ENCODE measurements at places on chromosomes 16 and 17.

DNA sequence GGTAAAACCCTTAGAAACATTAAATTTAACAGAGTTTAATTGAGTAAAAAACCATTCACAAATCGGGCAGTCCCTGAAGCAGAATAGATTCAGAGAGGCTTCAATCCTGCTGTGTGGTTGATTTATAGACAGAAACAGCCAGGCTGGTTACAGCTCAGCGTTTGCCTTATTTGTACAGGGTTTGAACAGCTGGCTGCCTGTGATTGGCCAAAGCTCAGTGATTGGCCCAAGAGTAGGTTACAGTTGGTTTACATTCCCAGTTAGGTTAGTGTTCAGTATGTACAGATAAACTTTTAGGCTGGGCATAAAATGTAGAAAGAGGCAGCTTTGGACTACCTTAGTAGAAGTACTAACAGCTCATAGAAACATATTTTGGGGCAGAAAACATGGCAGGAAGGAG lies 210.4 kb upstream of the ELAC2 start:
- no peak for DNase-seq

DNA sequence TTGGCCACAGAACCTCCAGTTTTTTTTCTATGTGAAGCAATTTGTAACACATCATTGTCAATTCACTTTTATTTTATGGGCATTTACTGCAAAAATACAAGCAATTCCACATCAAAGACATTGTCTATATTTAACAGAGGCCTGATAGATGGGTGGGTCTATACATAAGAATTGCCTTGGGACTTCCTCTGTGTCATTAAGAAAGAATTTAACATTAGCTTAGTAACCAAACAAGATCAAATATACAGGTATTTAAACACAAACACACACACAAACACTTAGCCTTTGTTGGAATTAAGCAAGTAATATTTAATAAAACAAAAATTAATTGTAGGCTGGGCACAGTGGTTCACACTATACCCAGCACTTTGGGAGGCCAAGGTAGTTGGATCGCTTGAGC lies 4.3 kb upstream of the PITPNC1 start:
- no peak for DNase-seq

GRCh38 chr17:79406316-79406715 lies 204.5 kb downstream of the RBFOX3 start:
- DNase-seq = no peak

GRCh38 chr16:11134722-11135463 lies 121.1 kb downstream of the SOCS1 start:
- no peak for DNase-seq

GRCh38 chr16:1979271-1980029 lies 1.8 kb downstream of the NOXO1 start:
- DNase-seq = no peak

DNA sequence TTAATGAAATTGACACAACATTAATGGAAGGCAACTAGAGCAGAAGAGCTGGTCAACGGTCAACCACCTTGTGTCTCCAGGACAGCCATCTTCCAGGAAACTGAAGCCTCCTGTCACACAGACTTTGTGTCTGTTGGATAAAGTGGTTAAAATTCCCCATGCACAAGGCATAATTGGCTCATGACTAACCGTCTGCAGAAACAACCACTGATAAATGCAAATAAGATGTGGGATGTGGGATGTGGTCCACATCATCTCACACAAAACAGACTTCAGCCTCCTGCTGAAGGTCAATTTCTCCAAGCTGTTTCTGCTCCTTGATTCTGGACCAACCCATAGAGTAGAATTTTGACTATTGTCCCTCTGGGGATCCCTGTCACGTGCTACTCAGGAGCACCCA lies 26.9 kb upstream of the XYLT1 start:
- DNase-seq = no peak

DNA sequence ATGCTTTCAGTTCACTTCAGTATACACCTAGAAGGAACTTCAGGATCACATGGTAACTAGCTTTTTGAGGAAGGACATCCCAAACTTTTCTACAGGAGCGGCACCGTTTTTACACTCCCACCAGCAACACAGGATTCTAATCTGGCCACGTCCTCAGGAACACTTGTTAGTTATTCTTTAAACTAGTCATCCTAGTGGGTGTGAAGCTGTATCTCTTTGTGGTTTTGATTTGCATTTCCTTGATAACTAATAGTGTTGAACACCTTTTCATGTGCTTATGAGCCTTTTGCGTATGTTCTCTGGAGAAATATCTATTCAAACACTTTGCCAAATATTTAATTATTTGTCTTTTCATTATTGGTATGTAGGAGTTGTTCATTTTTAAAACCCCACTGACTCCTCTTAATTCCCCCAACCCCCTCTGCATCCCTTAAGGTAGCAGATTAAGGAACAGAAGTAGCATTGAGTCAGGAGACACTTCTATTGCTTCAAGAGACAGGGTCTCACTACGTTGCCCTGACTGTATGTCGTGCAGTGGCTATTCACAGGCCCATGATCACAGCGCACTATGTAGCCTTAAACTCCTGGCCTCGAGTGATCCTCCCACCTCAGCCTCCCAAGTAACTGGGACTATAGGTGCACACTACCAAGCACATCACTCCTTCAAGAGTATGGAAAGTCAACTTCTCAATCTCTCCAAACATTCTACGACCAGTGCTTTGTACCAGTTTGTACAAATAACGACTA lies 25.4 kb downstream of the YWHAE start:
- DNase-seq = no peak

GRCh38 chr16:66933776-66934137 lies 445 bp downstream of the CIAO2B start:
- no peak for DNase-seq

GRCh38 chr16:55326261-55327092 lies 2.5 kb downstream of the IRX6 start:
- DNase-seq = no peak

DNA sequence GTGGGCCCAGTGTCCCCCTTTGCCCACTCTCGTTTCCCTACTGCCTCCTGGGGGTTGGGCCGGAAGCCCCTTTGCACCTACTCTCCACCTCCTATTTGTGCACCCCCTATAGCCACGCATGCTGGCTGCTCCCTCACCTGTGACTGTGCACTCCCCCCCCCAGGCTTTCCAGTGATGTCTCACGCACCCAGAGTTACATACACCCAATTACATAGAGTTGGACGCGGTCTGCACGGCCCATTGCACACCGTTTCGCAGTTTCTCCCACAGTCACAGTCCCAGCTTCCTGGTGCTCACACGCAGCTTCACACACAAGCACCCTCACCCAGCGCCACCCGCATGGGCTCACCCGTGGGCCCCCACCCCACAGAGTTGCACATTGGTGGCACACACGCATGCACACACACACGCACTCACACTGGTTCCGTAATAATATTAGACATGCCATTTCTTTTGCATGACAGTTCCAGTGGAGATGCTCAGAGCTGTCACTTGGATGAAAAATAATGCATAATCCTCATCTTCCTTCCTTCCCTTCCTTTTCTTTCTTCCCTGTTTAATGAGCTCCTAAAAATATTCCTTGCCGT lies 21.5 kb upstream of the C1QL1 start:
- no peak for DNase-seq

GRCh38 chr17:48261297-48261880 lies 153.8 kb downstream of the SNX11 start:
- peak; percentile 58 for DNase-seq

DNA sequence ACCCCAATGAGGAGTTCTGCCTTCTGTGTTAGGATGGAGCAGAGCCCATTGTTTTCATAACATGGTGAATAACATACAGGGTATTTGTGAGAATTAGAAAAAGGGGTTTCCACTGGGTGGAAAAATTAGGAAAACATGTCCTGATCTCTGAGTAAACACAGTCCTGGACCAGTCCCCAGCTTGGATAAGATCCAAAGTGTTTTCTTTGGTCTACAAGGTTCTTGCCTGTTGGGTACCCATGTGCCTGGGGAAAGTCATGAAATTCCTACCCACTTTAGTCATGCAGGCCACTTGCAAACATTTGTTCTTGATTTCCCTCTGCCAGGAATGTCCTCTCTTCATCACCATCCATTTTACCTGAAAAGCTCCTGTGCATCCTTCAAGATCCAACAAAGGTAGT lies 164.8 kb upstream of the DYNLRB2 start:
- DNase-seq = no peak

- DNase-seq = no peak
These were observed 219.5 kb downstream of the NTN1 start for GRCh38 chr17:9240659-9241370.

- no peak for DNase-seq
These were observed at the start of gene IL4R for GRCh38 chr16:27313422-27314160. Gene IL4R, plus strand, starts transcription at chr16:27313974. Its CDS starts 26,230 bp downstream, at chr16:27340204.

DNA sequence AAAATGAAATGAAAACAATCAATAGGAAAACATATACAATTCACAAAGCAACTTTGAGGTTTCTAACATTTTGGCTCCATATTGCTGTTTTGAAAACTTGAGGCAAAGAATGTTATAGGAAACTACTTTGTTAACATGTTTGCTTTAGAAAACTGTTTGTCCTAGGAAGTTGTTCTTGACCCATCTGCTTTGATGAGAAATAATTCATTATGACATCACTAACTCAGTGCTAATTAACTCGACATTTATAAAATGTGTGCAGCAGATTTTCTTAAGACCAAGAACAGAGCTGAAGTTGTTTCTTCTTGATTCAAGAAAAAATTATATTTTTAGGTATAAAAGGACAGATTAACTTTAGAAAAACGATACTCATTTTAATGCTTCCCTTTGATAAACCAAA lies 94.7 kb downstream of the SOX9 start:
- DNase-seq = no peak

- DNase-seq = no peak
These were observed 43.3 kb upstream of the CBFA2T3 start for GRCh38 chr16:89020068-89020924.

- DNase-seq = no peak
These were observed 6.8 kb downstream of the STAC2 start for GRCh38 chr17:39218906-39219305.

DNA sequence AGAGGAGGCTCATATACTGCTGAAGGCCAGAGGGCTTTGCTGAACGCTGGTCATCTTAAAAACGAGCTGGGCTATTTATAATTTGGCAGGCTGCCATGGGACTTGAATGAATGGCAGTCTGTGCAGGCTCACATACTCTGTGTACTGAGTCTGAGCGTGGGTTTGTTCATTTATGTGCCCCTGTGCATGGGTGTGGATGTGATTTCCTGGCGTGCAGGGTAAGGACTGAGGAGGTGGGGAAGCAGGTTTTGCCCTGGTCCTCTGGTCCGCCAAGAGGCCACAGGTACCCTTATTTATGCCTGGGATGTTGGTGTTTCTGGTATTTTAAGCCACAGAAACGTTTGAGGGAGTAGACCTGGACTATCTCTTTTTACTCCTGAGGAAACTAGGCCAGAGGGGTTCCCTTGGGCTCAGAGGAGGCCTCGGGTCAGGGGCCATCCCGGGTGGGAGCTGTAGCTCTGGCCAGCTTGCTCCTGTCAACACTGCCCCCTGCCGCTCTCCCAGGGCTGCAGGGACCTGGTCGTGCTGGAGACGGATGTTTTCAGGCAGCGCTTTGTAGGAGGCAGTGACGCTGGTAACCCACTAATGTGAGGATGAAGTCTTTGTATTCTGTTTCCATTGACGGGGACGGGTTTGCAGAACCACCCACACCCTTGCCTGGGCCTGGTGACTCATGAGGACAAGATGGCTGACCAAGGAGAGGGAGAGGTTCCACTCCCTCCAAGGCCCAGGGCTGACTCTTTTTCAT lies 184.4 kb downstream of the MSI2 start:
- no peak for DNase-seq

- no peak for DNase-seq
These were observed 32.3 kb downstream of the ARL4D start for GRCh38 chr17:43430936-43431713.

DNA sequence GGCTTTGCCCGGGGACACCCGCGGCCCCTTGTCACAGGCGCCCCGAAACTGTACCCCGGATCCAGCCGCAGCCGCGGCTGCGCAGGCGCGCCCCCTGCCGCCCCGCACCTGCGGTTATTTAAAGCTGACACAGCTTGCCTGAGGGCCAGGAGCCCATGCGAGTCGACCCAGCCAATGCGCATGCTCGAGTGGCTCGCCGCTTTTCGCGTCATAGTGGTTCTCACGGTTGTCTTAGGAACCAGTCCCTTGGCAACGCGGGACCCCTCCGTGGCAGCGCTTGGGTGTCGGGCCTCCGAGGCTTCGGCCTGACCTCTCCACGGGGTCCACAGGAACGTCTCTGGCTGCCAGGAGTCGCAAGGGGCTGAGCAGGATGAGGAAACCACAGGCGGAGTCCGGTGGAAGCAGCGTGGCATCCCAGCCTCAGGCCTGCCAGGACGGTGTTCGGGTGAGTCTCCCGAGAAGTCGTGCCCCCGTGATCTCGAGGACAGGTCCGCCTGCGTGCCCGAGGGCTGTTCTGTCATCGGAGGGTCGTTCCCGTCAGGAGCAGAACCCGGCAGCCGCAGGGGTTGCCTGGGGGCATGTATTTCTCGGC lies 716.9 kb downstream of the KCNJ18 start:
- no peak for DNase-seq

DNA sequence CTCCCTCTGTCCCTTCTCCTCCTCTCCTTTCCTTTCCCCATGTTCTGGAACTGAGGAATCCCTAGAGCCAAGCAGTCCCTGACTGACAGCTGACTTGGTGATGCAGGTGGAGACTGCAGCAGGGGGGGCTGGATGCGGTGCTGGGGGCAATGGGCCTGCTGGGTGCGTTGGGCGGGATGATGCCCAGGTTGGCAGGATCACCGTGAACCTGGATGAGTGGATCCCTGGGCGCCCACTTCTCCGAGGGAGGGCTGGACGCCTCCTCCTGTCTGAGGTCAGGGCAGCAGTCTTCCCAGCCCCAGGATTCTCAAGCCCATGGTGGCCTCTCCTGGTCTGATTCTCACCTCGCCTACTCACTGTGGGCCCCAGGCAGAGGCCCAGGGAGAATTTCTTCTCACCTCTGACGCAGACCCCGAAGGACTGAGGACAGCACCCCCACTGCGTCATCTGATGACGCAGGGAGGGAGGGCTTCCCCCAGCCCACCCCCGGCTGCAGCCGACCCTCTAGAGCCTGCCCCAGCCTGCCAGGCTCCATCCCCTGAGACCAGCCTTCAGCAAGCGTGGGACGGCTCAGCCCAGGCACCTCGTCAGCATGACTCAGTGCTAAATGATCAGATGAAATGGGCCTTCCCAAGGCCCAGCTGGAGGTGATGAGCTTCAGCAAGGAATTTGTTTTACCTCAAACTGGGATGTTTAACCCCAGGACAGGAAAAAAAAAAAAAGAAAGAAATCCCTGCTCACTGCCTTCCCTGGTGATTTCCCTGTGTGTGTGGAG lies 188.0 kb upstream of the TNRC6C start:
- DNase-seq = no peak

All from NCI-H2081 treated with DMSO at 0.1 percent for 48 hours (cell line).